ENCODE measurements at places on chromosomes 1 and 21. TPM values are rescaled to one million over a fixed set of nuclear protein-coding genes. Genes with fewer than 3 reads are reported as not detected.

GRCh38 chr1:10788592-10789006 is 7.8 kb downstream of the CASZ1 start:
- DNase-seq = peak; percentile 10

DNA sequence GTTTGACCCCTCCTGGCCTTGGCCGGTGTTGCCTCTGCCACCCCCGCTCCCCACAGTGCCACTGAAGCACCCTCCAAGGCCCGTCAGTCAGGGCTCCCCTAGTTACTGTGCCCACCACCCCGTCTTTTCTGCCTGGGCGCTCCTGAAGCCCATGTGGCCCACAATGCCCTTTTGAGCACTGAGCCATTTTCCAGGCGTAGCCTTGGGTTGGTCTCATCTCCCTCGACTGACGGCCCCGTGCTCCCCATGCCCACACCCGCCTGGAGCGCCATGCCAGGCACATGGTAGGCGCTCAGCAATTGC is 107.9 kb downstream of the WDR4 start:
- DNase-seq = no peak

GRCh38 chr1:184640505-184640904 is 114.2 kb downstream of the EDEM3 start:
- DNase-seq = no peak

- DNase-seq = no peak
Measured at GRCh38 chr1:228166170-228166936, 749 bp downstream of the IBA57 start.

- peak; percentile 89 for DNase-seq
Measured at GRCh38 chr1:248838357-248839167, 538 bp downstream of the ZNF672 start.

- DNase-seq = no peak
Measured at GRCh38 chr1:194223596-194223995, 1037.2 kb upstream of the B3GALT2 start.

DNA sequence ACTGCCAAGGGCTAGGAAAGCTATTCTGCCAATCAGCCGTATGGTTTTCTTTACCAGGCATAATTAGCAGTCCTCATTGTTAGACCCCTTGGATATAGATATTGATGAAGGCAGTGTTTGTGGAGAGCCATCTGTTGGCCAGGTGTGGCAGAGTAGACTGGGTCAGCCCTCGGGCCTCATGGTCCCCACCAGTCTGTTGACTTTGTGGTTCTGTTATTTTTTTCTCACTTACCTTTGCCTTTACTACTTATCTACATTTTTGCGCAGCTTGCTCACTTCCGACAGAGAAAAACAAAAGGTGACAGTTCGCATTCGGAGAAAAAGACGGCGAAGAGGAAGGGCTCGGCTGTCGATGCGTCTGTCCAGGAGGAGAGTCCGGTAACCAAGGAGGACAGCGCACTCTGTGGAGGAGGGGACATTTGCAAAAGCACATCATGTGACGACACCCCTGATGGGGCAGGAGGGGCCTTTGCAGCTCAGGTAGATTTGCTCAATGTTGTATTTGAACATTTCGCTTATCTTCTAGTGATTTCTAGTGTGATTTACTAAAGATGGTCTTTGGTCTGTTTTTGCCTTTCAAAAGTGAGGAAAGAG is 2.3 kb downstream of the PCNT start:
- no peak for DNase-seq

The AGT gene
- 9.8 TPM for total RNA-seq

The MYOC gene
- total RNA-seq = not detected

The GSTM5 gene
- 1.9 TPM for total RNA-seq

The OPRD1 gene
- total RNA-seq = 0.31 TPM

All from occipital lobe (tissue), 3 donors.